ENCODE measurements at places on chromosomes 1 and 21. TPM values are rescaled to one million over a fixed set of nuclear protein-coding genes. Genes with fewer than 3 reads are reported as not detected.

DNA sequence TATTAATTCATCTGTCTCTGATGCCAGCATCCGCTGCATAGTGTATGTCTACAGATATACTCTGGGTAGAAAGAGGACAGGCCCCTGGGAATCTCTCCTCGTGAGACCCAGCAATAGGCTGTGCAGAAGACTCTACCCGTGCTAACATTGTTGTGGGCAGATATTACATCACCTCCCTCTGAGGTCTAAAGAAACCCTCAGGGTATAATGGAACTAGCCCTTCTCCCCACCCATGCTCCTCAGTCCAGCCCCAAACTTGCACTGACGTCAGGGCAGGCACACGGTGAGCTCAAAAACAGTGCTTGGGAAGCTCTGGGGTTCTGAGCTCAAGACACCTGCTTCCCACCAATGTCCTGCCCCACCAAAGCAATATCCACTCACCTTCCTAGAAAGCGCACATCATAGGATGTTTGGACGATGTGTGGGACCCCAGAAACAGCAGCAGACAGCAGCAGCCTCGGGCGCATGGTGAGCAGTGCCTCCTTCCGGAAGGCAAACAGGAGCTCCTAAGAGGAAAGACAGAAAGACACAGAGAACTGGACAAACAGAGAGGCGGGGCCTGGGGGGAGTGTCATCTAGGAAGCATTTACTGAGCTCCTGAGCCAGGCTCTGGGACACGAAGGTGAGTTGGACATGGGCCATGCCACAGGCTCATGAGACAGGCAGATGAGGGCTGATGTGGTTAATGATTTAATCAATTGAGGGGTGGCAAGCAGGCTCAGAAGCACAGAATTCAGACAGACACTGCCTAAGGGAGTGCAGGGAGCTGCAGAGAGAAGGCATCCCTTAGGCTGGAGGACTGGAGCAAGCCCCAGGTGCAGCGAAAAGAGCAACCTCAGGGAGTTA lies 4.8 kb downstream of the OVGP1 start:
- DNase-seq: peak; percentile 74

DNA sequence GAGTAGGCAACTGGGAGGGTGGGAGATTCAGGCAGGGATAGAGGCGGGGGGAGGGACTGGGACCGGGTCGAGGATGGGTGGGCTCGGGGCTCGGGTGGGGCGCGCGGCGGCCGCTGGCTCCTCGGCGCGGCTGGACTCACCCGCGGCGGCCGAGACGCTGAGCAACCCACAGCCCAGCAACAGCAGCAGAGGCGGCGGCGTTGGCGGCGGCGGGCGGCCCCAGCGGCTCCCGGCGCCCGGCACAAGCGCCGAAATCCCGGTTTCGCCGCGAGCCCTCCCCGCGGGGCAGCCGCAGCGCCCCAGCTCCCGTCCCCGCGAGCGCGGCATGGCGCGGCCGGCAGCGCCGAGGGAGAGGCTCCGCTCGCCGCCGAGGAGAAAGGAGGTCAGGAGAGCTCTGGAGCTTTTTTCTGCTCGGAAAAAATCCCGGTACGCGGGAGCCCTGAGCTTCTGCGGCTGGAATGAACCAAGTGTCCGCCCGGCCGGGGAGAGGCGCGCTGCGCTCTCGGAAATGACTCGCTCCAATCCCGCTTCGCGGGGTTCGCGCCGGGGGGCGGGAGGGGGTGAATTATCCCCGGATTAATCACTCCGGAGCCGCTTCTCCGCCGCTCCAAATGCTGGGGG lies at the start of gene CSMD2:
CSMD2 (minus strand) TSS at position 460 of the 621 bp plus-strand sequence; CDS start at position 327, 133 bp downstream.
- DNase-seq: peak; percentile 66

GRCh38 chr1:192967211-192967877 lies 91.8 kb downstream of the UCHL5 start:
- no peak for DNase-seq

DNA sequence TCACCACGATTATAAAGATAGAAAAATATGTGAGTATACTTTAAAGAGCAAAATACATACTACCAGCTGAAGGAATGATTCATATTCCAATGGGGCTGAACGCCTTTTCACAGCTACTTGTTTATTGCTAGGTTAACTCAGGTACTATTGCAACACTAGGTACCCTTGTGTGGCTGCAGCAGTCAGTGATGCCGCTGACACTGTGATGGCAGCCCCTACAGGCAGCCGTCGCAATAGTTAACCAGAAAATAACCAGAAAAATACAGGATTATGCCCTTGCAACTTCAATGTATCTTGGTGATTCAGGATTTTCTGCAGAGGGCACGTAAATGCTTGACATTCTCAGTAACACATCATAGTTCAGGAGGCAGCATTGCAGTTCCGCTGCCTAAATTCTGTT lies 1.6 kb upstream of the MARK1 start:
- no peak for DNase-seq

CFHR4 gene
- not detected for polyA plus RNA-seq

GPR161 gene
- 1.4 TPM for polyA plus RNA-seq

GPR157 gene
- polyA plus RNA-seq: 3.2 TPM

ST6GALNAC3 gene
- 8.8 TPM for polyA plus RNA-seq

SMIM1 gene
- polyA plus RNA-seq: 49.5 TPM

C1orf94 gene
- polyA plus RNA-seq: not detected

Data from kidney (tissue), 22 donors.